ENCODE measurements at places on chromosomes 6 and 20. TPM values are rescaled to one million over a fixed set of nuclear protein-coding genes. Genes with fewer than 3 reads are reported as not detected.

DNA sequence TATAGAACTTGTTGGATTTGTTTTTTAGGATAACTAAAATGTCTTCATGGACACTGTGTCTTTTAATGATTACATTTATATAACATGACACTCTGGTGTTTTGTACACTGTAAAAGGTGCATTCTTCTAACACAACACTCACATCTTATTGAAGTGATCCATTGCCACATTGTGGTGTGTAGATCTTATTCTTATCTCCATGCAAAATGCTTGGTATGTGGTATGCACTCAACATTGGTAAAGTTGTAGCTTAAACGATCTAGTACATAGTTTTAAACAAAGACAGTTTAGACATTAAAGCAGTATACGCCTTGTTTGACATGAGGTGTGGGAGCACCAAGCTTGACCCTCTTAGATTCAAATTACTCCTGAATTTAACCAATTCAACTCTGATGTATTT is 84.7 kb downstream of the SASH1 start:
- DNase-seq = no peak

DNA sequence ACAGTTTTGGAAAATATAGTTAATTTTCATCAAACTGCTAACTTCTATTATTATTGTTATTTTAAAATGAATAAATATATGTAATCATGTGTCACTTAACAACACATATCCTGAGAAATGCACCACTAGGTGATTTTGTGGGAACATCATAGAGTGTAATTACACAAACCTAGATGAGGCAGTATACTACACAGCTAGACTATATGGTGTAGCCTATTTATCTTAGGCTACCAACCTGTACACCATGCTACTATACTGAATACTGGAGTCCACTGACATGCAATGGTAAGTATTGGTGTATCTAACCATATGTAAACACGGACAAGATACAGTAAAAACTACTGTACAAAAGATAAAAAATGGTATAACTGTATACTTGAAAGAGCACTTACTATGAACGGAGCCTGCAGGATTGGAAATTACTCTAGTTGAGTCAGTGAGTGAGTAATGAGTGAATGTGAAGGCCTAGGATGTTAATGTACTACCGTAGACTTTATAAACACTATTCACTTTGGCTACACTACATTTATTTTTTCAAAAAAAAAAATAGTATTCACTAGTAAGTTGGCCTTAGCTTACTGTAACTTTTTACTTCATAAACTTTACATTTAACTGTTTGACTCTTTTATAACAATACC is 72.4 kb downstream of the ASCC3 start:
- DNase-seq = no peak

DNA sequence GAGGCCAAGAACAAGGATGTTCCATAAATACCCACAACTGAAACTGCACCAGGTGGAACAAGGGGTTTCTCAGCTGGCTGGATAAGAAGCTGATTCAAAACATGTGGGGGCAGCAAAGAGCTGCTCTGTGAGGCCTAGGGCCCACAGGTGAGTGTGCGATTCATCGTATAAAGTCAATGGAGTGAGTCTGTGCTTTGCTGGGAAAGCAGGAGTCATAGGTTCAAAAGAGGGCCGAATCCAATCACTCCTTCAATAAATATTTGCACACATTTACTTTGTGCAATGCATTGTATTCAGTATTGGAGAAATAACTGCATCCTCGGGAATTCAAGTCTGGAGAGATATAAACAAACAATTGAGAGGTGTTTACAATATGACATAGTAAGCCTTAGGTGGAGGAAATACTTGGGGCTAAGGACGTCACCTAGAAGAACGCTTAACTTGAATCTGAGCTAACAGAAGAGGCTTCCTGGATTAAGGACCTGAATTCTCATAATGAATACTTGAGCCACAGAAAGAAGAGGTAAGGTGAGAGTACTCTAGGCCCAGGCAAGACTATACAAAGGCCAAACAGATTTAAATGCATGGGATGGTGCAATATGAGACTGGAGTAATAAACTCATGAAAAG is 83.7 kb upstream of the TMEM30A start:
- no peak for DNase-seq

LST1 gene
- polyA plus RNA-seq = 15.3 TPM

GJE1 gene
- polyA plus RNA-seq = not detected

- DNase-seq = no peak
Measured at GRCh38 chr20:4102381-4102780, 87.0 kb upstream of the RNF24 start.

GRCh38 chr20:63372971-63373885 is 12.1 kb upstream of the CHRNA4 start:
- DNase-seq = no peak

GRCh38 chr20:37205794-37206193 is 26.4 kb upstream of the MROH8 start:
- no peak for DNase-seq

DNA sequence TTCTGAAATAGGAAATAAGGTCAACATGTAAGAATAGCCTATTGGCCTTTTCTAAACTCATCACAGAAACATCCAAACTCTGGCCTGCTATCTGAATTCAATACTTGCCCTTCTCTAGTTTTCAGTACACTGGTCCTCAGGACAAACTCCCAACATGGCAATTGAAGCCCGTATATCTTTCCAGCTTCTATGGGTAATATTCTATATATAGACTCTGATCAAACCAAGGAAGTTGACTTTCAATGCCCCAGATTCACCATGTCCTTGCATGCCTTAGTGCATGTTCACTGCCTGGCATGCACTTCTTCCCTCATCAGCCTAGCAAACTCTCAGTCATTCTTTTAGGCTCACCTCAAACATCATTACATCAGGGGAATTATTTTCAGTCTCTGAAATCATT is 73.2 kb downstream of the RSPO3 start:
- DNase-seq = no peak

- DNase-seq = no peak
Measured at GRCh38 chr6:92934625-92935024, 484.7 kb downstream of the EPHA7 start.

GLO1 gene
- 68.2 TPM for polyA plus RNA-seq

GRCh38 chr6:152750694-152751093 is at the start of gene VIP:
Gene VIP, plus strand, starts transcription at chr6:152750797. Its CDS starts 1,381 bp downstream, at chr6:152752178.
- no peak for DNase-seq

DNA sequence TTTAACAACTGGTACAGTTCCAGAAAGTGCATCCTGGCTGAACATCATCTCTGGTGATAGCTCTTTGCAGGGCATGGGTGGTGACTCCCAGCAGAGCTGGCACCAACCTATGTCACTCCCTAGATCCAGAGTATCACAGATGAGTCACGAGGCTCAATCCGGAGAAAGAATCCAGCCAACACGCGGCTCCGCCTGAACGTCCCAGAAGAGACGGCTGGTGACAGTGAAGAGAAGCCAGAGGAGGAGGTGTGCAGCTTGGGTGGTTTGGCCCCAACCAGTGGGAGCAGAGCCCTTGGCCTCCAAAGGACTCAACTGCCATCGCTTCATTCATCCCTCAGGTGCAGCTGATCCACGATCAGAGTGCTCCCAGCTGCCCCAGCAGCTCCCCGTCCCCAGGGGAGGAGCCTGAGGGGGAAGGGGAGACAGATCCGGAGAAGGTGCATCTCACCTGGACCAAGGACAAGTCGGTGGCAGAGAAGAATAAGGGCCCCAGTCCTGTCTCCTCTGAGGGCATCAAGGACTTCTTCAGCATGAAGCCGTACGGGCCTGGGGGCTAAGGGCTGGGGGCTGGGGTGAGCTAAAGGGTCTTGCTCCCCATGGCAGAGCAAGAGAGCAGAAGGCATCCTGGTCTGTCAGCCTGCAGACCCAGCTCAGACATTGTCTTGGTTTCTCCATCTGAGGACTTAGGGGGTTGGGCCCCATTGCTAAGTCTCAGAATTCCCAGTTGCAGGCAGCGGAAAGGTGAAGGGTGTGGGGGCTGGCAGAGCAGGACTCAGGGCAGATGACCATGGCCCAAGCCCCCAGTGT is 27.2 kb downstream of the SLC12A5 start:
- DNase-seq = no peak

DNA sequence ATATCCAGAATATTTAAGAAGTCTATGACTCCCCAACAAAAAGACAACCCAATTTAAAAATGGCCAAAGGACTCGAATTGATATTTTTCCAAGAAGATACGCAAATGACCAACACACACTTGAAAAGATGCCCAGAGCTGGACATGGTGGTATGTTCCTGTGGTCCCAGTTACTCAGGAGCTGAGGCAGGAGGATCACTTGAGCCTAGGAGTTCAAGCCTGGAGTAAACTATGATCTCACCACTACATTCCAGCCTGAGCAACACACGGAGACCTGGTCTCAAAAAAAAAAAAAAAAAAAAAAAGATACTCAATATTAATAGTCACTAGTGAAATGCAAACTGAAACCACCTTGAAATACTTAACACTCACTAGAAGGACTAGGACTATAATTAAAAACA is 12.2 kb upstream of the ARMC2 start:
- DNase-seq = no peak

WFDC5 gene
- not detected for polyA plus RNA-seq

DNA sequence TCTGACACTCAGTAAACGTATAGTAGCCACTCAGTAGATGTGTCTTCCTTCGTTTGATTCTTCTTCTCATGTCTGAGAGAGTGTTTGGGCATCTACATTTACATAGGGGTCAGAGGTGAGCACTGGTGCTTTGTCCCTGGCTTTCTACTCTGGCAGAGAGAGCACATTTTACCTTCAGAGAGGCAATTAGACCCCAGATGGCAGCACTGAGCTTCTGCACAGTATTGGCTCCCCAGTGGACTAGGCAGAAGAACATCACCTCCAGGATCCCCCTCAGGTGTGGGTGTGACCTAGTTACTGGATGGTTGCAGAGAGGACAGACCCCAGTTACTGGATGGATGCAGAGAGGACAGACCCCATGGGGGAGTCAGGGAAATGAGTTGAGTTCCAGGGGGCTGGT is 327.2 kb downstream of the DHX35 start:
- DNase-seq = no peak

OXT gene
- polyA plus RNA-seq = 1.2 TPM

ARFGEF2 gene
- polyA plus RNA-seq = 12.0 TPM

DNA sequence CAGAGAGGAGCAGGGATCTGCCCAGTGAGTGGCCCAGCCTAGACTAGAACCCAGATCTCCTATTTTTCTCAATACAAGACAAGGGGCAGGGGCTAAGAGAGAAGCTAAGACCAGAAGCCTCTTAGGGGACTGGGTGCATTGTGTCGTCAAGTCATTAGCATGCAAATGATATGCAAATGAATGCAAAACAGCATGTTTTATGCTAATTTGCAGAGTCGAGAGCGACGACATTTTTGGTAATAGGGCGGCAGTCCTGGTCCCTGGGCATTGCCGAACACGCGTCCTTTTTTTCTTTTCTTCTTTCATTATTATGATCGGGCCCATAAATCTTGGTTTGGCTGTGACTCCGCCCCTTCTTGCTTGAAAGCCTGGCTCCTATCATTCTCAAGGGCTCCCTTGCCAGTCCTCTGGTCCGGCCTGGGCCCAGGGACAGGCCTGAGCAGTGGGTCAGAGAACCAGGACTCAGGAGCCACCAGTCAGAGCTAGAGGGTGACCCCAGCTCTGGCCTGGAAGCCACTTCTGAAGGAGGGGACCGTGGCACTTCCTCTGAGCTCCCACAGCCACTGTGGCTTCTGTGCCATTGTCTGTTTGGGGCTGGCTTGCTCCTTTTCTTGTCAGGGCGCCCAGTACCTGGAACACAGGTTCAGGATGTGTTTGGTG is 32.0 kb upstream of the SCRT2 start:
- no peak for DNase-seq

GRCh38 chr20:34269996-34270627 is 28.9 kb downstream of the ASIP start:
- no peak for DNase-seq

DNA sequence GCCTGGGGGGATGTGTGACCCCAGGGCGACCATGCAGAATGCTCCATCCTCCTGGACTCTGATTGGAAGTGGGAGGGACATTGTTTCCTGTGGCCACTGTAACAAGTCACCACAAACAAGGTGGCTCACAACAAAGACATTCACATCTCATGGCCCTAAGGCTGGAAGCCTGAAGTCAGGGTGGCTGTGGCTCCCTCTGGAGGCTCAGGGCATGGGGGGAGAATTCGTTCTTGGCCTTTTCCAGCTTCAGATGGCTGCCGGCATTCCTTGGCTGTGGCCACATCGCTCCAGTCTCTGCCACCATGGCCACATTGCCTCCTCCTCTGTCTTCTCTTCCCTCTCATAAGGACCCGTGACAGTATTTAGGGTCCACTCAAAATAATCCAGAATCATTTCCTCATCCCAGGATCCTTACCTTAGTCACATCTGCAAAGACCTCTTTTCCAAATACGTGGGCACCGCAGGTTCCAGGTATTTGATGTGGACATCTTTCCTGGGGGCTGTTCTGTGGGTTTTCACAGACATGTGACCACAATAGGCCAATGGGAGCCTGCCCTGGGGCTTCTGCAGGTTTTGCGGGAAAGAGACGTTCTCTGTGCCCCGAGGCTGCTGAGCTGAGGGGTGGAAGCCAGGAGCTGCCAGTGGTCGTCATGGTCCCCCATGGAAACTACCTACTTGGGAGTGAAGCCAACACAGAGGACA is 249.3 kb downstream of the PREX1 start:
- no peak for DNase-seq

TP53TG5 gene
- 0.24 TPM for polyA plus RNA-seq

DNA sequence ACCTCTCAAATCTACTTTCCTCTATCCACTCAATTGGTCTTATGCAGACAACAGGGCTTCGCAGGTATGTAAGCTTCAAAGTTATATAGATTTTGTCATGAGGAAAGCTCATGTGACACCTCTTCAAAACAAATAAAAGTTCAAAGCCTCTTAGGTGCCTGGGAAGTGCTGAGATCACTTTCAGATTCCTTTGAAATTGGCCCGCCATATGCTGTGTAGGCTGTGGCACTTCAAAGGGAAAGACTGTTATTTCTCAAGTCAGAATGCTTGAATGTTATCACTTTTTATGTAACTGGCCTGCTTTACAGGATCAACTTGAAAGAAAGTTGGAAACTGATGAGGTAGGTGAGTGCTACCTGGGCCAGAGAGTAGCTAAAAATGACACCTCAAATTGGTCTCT is 67.1 kb upstream of the GFRAL start:
- DNase-seq = no peak

DNA sequence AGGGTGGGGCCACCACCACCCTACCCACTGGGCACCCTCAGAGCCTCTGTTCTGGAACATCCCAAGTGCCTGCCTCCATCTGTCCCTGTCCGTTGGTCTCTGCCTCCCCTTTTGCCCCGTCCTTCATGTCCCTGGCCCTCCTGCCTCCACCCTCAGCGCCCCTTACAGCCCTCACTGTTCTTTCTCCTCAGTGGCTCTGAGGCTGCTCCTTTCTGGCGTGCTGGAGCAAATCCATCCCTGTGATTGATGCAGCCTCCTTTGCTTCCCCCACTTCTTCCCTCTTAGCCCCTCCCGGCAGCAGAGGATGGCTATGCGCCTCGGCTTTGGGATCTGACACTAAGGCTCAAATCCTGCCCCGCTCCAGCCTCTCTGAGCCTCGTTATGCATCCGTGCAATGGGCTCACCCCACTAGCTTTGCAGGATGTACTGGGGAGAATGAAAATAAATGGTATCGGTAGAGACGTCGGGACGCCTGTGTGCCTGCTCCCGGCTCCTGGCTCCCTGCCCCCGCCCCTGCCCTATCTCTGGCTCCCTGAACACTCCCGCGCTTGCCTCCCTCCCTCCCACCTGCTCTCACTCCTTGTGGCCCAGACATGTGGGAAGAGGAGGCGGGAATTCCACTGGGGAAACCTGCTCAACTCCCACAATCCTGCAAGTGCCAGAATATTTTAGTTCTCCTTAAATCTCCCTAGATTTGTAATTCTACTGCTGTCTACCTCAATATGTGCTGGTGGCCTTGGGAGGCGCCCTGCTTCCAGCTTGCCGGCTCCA is 13.1 kb downstream of the VSTM2L start:
- no peak for DNase-seq

GRCh38 chr6:53426667-53427270 is 78.0 kb upstream of the ELOVL5 start:
- no peak for DNase-seq

Measured in naive thymus-derived CD4-positive, alpha-beta T cell (primary cell).